AML-193 (cell line): ENCODE measurements at places on chromosomes 2 and 18.

DNA sequence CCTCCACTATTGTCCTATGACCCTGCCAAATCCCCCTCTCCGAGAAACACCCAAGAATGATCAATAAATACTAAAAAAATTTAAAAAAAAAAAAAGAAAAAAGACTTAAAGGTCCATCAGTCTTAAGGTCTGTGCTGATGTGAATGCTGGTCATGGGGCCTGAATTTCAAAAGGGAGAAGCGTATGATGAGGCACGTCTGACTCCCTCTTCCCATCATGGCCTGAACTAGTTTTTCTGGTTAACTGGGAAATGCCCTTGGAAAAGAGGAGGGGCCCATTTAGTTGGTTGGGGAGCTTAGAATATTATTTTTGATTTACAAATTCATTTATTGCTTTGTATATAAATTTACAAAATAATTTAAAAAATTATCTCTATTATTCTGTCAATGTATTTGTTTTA, 291.0 kb upstream of the CDH19 start:
- no peak for DNase-seq

GRCh38 chr2:182207049-182207746, 219.6 kb downstream of the PDE1A start:
- DNase-seq: no peak

GRCh38 chr18:42287047-42287446, 332.0 kb downstream of the PIK3C3 start:
- DNase-seq: no peak

DNA sequence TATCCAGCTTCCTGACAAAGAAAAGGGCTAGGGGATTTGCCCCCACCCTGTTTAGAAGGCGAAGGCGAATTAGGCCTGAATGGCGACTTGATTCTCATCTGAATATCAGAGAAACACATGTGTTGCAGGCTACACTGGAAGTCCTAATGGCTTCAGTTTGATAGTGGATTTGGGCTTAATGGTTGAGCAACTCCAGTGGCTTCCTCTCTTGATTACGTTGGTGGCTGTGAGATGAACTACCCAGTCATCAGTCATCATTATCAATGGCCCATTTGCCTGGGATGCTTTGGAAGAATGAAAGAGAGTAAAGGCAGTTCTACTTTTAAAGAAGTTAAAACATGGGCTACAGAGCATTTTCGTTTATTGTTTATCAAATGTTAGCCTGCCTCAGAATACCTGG, 60.9 kb upstream of the IL1R1 start:
- DNase-seq: peak; percentile 16

- peak; percentile 36 for DNase-seq
These were observed 1.2 kb downstream of the ANKMY1 start for GRCh38 chr2:240556553-240557100.

DNA sequence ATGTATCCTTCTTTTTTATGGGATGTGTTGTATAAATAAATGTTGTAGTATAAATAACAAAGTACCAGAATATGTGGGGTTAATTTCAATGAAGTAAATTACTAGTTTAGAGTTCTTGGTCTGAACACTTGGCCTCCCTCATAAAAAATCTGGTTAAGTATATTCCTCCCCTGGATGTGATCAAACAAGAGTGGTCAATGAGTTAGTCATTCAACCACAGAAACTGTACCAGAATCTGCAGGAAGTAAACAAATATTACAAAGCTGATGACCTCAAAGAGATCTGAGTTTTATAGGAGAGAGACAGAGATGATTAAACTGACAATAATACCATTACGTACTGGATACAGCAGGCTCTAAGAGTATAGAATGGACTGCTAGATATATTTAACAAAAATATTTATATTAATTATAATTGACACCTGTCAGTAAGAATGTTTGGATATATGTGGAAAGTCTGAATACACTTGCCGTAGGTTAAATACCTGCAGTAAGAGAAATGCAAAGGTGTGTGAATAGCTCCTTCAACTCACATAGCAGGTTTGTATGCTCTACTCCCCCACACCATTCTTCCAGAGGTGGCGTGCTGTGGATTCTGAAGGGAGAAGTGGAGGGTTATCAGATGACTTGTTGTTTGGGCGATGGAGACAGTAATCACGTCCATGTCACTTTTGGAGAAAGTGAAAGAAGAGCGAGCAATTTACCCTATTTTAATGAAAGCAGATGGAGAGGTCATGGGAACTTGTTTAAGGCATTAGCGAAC, 108.3 kb upstream of the LRATD1 start:
- DNase-seq: no peak

DNA sequence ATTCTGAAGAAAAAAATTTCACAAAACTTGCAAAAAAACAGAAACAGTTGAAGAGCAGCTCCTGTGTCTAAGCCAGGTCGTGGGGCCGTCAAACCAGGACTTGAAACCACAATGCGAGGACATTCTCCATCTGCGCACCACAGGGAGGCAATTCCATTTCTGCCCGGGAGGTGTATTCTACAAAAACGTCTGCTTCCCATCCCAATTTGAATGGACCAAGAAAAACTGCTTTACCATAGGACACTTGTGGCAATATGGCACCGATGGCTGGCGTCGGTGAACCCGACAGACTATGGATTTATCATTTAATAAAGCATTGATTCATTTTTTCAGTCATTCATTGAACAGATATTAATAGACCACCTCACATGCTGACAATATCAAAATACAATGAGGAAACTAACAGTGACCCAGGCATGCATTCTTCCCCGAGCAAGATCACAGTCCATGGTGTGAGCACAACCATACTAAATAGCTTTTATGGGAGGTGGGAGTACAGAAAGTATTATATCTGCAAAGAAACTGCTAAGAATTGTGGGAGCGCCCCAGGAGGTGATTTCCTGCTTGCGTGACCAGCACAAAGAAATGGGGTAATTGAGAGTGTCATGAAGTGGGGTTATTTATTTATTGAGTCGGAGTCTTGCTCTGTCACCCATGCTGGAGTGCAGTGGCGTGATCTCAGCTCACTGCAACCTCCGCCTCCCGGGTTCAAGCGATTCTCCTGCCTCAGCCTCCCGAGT, 10.5 kb upstream of the ZAP70 start:
- DNase-seq: no peak

DNA sequence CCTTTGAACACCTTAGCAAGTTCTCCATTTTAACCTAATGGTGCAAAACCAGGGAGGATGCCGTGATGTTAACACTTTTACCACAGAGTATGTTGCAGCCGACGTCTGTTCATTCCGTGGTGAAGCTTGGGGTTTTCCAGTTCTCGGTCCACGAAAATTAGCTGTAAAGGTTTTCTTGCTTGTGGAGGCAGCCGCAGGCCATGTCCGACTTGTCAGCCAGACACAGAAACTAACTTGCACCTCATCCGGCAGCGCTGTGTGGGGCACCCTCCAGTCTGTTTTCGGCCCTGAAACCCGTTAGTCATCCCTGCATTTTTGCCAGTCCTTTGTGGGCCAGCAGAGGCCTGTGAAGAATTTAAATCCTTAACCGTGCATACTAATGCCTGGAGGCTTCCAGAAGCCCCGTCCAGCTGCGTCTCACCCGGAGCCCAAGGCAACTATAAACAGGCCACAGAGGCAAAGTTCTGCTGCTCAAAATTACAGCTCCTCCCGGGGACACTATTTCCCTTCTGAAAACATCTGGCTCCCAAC, 70.6 kb downstream of the SH3YL1 start:
- no peak for DNase-seq

- DNase-seq: no peak
These were observed 34.7 kb downstream of the NPHP1 start for GRCh38 chr2:110170102-110170501.

DNA sequence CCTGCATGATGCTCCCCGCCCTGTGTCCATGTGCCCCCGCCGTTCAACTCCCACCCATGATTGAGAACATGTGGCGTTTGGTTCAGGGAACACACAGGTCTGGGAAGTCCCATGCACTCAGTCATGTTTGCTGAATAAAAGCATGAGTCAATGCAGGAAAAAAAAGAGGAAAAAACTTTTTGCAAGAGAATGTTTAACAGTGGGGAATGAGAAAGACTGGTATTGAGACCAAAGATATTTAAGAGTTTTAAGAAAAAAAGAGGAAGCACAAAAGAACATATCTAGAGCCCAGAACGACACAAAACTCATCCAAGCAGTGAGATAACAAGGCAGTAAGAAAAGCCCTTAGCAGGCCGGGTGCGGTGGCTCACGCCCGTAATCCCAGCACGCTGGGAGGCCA, 279.2 kb upstream of the THSD7B start:
- DNase-seq: no peak

- DNase-seq: peak; percentile 15
These were observed 630 bp downstream of the PPM1G start for GRCh38 chr2:27408601-27409320.
